ENCODE measurements at places on chromosomes 6 and 20.

GRCh38 chr20:62298577-62299249, 4.1 kb upstream of the ADRM1 start:
- DNase-seq, result no peak

GRCh38 chr20:63890201-63890576, 4.7 kb upstream of the DNAJC5 start:
- DNase-seq, result no peak

DNA sequence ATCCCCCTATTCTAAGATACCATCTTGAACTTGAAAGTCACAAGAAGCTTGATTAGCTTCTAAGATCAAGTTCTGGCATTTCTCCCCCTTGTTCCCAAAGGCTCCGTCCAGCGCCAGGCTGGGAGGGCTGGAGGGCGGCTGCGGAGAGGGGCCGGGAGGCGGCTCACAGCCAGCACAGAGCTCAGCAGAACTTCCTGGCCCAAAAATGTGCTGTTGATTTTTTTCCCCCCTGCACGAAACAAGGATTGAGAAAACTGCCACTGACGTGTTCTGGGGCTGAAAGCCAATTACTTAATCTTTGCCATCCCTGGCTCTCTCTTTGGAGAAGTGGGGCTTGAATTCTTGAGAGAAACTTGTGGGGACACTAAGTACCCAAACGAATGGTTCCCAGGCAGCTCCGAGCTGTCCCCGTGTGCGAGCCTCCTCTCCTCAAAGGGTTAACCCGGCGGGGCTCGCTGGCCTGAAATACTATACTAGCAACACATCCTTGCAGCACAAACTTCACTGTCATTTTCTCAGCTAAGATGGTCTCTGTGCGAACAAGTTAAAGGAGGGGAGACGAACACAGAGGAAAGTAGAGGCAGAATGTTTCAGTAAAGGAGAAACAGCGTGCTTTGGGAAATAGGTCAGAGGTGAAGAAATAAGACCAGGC, 452 bp downstream of the TRAF3IP2 start:
- DNase-seq, result peak; percentile 23

DNA sequence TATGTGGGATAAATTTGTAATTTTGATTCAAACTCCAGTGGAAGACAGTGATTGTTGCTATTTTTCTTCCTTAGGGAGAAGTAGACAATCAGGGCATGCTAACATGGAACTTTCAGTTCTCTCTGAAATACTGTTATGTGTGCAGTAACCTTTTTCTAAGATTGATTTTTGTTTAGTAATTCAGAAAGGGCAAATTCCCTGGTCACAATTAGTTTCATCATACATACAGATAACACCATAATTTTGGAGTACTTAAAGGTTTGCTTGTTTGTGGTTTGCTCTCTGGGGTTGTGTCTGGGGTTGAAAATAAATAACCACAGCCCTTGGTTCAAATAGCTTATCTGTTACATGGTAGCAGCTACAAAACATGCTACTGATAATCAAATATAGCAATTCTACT, 34.4 kb downstream of the ADGRG6 start:
- DNase-seq, result no peak

DNA sequence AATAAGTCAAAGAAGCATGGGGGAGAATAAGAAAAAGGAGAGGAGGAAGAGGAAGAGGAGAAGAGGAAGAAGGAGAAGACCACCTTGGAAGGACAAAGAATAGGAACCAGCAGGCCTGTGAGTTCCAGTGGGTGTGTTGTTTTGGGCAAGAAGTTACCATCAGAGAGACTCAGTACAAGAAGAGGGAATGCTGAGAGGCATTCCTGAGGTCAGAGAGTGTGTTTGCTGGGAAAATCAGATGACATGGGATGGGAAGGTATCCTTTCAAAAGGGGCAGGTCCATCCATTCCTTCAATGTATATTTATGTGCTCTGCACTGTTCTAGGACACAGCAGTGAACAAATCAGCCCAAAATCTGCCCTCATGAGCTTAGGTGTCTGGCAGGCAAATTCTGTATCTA, 40.5 kb upstream of the PRIM2 start:
- DNase-seq, result no peak

- no peak for DNase-seq
Measured at GRCh38 chr6:165823609-165824326, 160.7 kb upstream of the PDE10A start.

DNA sequence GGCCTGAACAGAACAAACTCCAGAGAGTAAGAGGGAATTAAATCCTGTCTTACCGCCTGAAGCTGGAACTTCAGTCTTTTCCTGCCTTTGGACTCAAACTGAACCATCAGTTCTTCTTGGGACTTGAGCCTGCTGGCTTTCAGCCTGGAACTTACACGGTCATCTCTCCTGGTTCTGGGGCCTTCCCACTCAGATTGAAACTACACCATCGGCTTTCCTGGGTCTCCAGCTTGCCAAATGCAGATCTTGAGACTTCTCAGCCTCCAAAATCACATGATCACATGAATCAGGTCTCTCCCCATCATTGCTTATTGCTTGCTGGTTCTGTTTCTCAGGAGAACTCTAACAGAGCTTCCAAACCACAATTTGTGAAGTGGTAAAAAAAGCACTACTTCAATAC, 276.3 kb downstream of the KIF16B start:
- DNase-seq, result no peak

- DNase-seq, result no peak
Measured at GRCh38 chr20:32513031-32513866, 71.9 kb downstream of the NOL4L start.

- DNase-seq, result no peak
Measured at GRCh38 chr6:5674721-5675120, 332.0 kb downstream of the NRN1 start.

- DNase-seq, result no peak
Measured at GRCh38 chr6:118899948-118900347, 6.0 kb downstream of the ASF1A start.

GRCh38 chr20:40848526-40848925, 159.5 kb upstream of the MAFB start:
- no peak for DNase-seq

DNA sequence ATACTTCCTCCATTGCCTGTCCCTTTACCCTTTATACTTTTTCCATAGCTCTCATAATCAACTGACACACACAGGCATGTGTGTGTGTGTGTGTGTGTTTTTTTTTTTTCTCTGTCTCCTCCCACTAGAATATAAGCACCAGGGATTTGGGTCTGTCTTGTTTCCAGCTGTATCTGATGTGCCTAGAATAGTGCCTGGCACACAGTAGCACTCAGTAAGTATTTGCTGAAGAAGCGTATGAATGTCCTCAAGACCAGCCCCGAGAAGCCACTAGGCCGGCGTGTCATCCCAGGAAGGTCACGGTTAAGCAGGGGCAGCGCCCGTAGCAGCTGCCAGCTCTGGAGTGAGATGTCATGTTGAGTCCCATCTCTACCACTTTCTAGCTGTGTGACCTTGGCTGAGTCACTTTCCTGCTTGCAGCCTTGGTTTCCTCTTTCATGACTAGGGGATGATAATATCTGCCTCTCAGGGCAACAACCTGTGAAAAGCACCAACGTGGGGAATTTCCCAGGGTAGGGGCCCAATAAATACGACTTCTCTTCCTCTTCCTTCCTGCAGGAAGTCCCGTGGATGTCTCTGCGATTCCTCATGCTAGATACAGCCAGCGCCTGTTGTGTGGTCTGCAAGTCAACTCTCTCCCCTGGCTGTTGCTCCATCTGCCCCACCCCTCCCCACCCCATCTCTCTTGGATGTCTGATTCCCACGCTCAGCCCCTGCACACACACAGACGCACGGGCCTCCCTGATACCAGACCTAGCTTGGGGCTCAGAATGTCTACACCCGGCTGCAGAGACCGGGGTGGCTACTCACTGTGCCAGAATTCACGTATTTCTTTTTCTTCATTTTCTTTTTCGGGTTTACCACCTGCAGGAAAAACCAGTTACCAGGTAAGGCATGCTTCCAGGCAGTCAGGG, 58.1 kb downstream of the RAB44 start:
- peak; percentile 86 for DNase-seq

GRCh38 chr6:32153564-32154513, at the start of gene PPT2:
Gene PPT2, plus strand, starts transcription at chr6:32154141. Its CDS starts 454 bp downstream, at chr6:32154595.
- peak; percentile 80 for DNase-seq

GRCh38 chr6:149454346-149454848, 30.4 kb downstream of the ZC3H12D start:
- no peak for DNase-seq

DNA sequence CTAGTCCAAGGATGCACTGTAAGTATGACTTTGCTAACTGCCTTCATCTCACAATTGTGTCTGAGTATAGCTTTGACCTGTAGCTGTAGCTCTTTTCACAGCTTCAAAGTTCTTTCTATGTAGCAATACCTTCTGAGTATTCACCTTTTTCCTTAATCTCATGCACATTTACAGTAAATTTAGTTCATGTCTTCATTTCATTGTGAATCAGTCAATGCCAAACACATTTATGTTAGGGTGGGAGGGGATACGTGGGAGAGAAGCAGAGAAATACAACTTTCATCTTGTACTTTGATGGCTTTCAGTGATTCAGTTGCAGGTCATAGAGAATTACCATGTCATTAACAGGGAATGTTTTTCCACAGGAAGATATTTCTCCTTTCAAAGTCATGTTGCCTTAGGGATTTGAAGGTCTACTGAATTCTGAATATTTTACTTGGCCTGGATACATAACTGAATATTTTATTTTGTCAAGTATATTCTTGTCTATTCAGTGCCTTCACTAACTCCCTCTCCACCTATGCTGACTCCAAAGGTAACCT, 119.2 kb downstream of the TINAG start:
- no peak for DNase-seq

DNA sequence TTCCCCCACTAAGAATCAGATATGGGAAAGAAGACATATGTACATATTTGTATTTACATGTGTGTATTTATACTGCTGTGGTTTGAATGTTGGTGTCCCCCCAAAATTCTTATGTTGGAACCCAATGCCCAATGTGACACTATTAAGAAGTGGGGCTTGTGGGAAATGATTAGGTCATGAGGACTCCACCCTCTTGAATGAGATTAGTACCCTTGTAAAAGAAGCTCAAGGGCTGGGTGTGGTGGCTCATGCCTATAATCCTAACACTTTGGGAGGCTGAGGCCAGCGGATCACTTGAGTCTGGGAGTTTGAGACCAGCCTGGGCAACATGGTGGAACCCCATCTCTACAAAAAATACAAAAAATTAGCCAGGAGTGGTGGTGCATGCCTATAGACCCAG, 3.9 kb upstream of the SMIM13 start:
- DNase-seq, result no peak

DNA sequence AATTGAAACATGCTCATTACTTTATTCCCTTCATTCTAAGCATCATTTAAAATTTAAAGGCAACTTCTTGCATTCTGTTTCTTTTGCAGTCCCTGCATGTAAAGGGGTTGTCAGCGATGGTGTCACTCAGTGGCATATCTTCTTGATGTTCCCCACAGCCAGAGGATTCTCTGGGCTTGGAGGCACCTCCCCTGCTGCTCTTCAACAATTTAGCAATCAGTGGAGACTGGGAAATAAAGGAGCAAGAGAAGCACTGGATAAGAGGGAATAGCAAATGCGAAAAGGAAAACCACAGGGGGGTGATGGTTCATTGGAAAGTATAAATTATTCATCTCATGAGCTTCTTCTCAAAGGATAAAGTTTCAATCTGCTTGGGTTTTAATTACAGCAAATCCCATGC, 30.7 kb upstream of the MC3R start:
- no peak for DNase-seq

GRCh38 chr6:1403851-1404712, 14.7 kb downstream of the FOXF2 start:
- no peak for DNase-seq

DNA sequence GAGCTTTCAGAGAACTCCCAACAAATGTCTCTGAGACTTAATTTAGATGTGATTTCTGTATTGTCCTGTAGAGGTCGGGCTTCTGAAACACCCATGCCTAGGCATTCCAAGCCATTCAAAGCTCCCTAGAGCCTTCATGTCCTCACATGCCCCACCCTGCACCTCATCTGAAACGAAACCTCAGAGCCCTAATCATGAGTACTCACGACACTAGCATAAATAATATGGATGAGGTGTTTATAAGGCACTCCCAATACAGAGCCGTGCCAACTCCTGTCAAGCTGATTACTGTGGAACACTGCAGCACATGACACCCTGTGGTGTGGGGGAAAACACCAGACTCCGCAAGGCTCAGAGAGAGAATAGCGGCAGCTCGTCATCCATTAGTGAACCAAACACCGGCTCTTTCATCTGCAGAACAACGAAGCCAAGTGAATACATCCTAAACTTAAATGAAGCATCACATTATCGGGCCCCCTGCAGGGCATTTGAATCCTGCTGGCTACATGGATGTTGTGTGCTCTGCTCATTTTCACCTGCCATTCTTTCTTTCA, 83.8 kb downstream of the FNDC1 start:
- no peak for DNase-seq

- no peak for DNase-seq
Measured at GRCh38 chr6:25171301-25171700, 107.9 kb upstream of the CARMIL1 start.

DNA sequence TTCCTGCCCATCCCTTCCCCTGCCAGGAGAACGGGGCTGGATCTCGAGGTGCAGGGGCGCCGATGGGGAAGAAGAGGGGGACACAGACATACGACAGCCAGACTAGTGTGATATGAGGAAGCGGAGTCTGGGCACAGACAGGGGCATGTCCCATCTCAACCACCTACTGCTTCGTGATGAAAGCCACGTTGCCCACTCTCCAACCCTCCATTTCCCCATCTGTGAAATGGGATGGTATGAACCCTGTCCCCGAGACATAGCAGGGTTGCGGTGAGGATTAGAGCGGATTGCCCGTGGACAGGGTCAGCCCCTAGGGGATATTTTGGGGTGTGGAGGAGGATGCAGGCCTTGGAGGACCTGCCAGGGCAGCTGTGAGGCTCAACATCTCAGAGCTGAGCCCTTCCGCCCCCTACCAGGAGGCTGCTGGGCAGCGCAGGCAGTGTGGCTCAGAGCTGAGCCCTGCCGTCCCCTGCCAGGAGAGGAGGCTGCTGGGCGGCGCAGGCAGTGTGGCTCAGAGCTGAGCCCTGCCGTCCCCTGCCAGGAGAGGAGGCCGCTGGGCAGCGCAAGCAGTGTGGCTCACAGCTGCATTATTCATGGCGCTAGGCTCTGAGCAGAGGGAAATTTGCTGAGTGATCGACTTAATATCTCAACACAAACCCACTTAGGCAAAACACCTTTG, 71.7 kb downstream of the GRM4 start:
- no peak for DNase-seq
